ENCODE measurements at places on chromosomes 5 and 9. TPM values are rescaled to one million over a fixed set of nuclear protein-coding genes. Genes with fewer than 3 reads are reported as not detected.

LPCAT1 gene
- total RNA-seq = 37.7 TPM

SPATA31D4 gene
- total RNA-seq = not detected

TMEM215 gene
- total RNA-seq = 0.06 TPM

FABP6 gene
- total RNA-seq = not detected

PHF24 gene
- total RNA-seq = 0.78 TPM

DNA sequence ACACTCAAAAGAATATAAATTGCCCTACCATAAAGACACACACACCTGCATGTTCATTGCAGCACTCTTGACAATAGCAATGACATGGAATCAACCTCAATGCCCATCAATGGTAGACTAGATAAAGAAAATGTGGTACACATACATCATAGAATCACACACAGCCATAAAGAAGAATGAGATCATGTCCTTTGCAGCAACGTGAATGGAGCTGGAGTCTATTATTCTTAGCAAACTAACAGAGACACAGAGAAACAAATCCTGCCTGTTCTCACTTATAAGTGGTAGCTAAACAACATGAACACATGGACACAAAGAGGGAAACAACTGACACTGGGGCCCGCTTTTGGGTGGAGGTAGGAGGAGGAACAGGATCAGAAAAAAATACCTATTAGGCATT lies 2062.2 kb upstream of the CDH6 start:
- H3K27ac ChIP-seq = no peak overlapping the region
- DNase-seq = no peak
- no peaks in the 10 kb centered on the region for H3K4me1 ChIP-seq
- no peaks in the 10 kb centered on the region for H3K36me3 ChIP-seq

DNA sequence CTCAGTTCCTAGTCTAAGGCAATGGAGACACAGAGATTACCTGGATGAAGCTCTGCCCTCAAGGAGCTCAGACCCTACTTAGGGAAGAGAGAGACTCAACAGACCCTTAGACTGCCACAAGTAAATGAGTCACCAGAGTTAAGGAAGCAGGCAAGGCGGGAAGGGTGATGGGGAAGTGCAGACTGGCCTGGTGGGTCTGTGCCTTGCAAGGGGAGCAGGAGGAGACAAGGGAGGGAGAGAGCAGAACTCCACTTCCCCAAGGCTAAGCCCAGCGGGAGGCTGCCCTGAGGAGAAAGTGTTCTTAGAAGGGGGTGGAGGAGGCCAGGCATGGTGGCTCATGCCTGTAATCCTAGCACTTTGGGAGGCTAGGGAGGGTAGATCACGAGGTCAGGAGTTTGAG lies 83.7 kb downstream of the HRH2 start:
- peaks cover 74% of the 10 kb centered on the region for H3K27me3 ChIP-seq
- H3K4me1 ChIP-seq = no peaks in the 10 kb centered on the region
- no peak overlapping the region for H3K27ac ChIP-seq
- no peak for DNase-seq
- H3K36me3 ChIP-seq = no peaks in the 10 kb centered on the region

- no peak overlapping the region for H3K4me3 ChIP-seq
- no peaks in the 10 kb centered on the region for H3K27me3 ChIP-seq
- H3K27ac ChIP-seq = no peak overlapping the region
- DNase-seq = no peak
- H3K36me3 ChIP-seq = no peaks in the 10 kb centered on the region
Observed at GRCh38 chr9:98897745-98898144, 46.0 kb upstream of the COL15A1 start.

DNA sequence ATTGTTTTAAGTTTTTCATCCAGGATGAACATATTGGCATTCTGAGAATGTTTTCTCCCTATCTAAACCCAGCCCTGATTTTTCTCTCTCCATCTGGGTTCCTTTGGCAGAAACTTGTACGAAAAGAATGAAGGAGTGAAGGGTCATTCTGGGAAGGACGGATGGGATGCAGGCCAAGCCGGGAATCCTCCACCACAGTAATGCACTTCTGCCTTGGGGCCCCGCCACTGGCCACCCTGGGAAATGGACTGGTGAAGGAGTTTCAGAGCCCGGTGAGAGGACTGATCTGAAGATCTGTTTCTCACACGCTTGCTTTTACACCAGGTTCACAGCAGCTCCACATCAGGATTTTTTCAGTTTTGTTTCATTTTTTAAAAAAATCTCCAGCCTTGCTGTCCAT lies 554.8 kb downstream of the BNC2 start:
- no peaks in the 10 kb centered on the region for H3K36me3 ChIP-seq
- no peak overlapping the region for H3K27ac ChIP-seq
- no peak overlapping the region for H3K4me3 ChIP-seq

DNA sequence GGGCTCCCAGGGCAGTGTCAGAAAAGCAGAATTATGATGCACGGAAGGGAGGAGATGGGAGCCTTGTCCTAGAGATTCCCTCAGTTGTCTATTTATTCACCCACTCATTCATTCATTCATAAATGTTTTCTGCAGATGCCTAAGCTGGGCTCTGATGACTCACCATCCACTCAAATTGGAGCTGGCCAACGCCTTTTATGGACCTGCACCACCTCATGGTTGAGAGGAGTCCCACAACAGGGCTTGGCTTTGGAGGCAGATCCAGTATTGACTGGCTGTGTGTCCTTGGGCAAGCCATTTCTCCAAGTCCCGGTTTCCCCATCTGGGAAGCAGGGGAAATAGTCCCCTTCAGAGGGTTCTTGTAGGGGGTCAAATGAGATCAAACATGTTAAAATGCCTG lies 227.8 kb downstream of the MELK start:
- DNase-seq = no peak
- H3K27me3 ChIP-seq = peaks cover 47% of the 10 kb centered on the region
- no peak overlapping the region for H3K4me3 ChIP-seq
- no peaks in the 10 kb centered on the region for H3K36me3 ChIP-seq

- DNase-seq = no peak
Observed at GRCh38 chr9:114112325-114112724, 13.2 kb upstream of the KIF12 start.

All from esophagus muscularis mucosa (tissue), 4 donors.